ENCODE measurements at places on chromosomes 7 and 10.

DNA sequence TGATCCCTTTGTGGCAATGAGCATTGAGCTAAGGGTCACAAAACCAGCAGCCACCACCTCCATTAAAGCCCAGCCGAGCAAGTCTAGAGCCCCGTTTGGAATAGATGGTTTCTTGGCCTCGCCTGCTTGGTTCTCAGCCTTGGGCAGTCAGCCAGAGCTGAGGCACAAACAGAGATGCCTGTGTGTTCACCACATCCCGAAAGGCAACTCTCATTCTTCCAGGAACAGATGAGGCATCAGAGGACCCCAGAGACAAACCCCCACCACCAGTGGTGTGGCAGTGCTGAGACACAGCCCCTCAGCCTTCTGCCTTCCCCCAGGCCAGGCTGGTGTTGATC lies 203.3 kb upstream of the ZMIZ1 start:
- DNase-seq: no peak

GRCh38 chr7:17520941-17521340 lies 222.5 kb downstream of the AHR start:
- DNase-seq: no peak

GRCh38 chr7:108385834-108386422 lies 70.3 kb downstream of the NRCAM start:
- DNase-seq: no peak

DNA sequence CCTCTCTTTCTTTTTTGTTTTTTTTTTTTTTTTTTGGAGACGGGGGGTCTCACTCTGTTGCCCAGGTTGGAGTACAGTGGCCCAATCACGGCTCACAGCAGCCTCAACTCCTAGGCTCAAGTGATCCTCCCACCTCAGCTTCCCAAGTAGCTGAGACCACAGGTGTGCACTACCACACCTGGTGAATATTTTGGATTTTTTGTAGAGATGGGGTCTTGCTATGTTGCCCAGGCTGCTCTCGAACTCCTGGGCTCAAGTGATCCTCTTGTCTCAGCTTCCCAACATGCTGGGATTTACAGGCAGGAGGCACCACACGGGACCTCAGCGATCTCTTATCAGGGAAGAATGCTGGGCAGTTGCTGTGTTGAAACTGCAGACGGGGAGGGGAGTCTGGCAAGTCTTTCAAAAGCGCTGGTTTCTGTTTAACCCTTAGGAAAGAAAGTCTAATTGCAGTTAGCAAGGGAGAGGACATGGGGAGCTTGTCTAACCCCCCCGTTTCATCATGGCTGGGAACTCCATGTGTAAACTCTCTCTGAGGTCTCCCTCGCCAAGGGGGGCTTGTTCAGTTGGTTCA lies 39.6 kb upstream of the LMTK2 start:
- DNase-seq: no peak

DNA sequence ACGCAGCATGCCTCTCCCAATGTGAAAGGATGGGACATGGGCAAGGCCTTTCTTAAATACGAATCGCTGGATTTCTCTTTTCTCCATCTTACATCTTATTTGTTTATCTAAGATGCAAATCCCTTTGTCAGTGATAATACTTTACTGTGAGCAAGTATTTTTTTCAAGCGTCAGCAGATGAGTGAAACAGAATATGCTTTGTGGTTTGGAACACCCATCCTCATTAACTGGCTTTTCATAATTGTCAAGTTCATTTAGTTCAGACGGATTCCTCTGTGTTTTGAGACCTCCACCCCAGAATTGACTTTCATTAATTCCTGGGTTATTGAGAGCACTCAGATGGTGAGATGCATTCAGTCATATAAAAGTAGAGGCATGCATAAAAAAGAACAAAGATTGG lies 149.8 kb downstream of the NSUN6 start:
- no peak for DNase-seq

- DNase-seq: no peak
Measured at GRCh38 chr7:51035716-51036115, 253.0 kb upstream of the GRB10 start.

- DNase-seq: no peak
Measured at GRCh38 chr10:124498056-124498455, 36.4 kb downstream of the LHPP start.

GRCh38 chr10:125911145-125911544 lies 14.8 kb downstream of the FANK1 start:
- no peak for DNase-seq

DNA sequence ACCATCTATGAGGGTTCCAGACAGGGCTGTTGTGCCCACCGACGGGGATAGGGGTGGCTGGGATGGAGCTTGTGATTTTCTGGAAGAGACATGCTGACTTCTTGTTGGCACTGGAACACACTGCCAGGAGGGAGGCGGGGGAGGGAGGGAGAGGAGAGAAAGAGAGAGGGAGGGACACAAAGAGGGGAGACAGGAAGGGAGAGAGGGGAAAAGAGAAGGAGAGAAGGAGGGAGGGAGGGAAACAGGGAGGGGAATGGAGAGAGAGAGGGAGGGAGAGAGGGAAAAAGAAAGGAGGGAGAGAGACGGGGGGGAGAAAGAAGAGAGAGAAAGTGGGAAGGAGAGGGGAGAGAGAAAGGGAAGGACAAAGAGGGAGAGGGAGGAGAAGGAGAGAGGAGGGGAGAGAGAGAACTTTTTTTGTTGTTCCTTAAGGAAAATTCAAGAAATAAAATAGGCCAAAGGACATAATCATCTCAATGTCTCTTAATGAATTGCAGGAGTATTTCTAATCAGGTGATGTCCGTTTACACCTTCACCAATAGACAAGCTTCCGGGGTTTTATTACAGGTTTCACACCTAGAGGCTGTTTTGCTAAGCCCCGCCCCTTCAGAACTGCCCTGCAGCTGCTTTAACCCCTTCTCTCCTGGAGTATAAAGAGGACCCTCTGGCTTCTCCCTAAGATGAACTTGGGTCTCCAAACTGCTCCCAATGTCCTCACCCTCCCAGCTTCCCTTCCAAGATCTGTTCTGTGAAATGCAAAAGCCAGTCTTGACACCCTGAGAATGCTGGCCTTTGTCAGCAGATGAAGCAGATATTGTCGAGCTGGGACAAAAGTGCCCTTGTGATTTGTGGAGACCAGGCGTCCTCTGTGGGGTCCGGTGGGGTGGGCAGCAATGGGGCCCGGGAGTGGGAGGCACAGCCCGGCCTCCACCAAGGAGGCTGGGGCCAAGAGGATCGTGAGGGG lies 82.0 kb upstream of the GTF2IRD1 start:
- no peak for DNase-seq

- no peak for DNase-seq
Measured at GRCh38 chr7:101233907-101234547, 3.6 kb downstream of the CLDN15 start.

- DNase-seq: no peak
Measured at GRCh38 chr10:120950051-120950561, 98.9 kb downstream of the WDR11 start.

Measured in D721Med (cell line).